ENCODE measurements at places on chromosomes 2 and 18. TPM values are rescaled to one million over a fixed set of nuclear protein-coding genes. Genes with fewer than 3 reads are reported as not detected.

GRCh38 chr2:3313781-3314375, 63.7 kb downstream of the EIPR1 start:
- DNase-seq, result no peak
- H3K36me3 ChIP-seq, result peaks cover 17% of the 10 kb centered on the region
- H3K27ac ChIP-seq, result peak overlapping the region; percentile 30
- H3K4me3 ChIP-seq, result no peak overlapping the region
- peaks cover 7% of the 10 kb centered on the region for H3K4me1 ChIP-seq

GATA6 gene
- total RNA-seq, result 0.21 TPM

REG3G gene
- 0.30 TPM for total RNA-seq

DNA sequence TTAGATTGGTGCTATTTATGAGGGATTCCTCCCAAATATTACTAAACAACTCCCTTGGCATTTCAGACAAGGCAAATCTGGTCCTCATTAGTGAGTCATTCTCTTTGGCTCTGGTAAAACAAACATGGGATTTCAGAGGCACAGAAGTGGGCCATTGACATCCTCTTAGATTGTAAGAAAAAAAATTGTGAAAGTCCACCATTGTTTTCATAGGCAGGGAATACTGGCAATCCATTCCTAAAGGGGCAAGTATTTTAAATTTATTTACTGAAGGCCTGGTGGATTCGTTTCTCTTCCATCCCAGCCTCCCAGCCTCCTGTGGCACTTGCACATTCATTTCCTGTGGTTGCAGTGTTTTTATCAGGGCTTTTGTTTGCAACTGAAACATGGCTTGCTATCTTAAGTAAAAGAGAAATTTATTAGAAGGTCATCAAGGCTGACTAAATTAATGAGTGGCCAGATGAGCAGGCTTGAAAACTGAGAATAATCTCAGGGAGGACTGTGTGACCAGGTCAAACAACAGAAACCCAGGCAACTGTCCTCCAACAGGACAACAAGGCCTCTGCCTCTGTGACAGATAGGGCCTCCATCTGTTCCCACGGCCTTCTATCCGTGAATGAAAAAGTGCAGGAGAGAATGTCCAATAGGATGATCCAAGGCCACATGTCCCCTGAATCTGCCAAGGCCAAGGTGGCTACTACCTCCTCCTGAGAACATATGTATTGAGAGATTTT, 23.1 kb upstream of the TNFAIP6 start:
- H3K27me3 ChIP-seq, result no peaks in the 10 kb centered on the region
- H3K27ac ChIP-seq, result no peak overlapping the region
- no peak overlapping the region for H3K4me3 ChIP-seq

LHCGR gene
- total RNA-seq, result 0.31 TPM

DNA sequence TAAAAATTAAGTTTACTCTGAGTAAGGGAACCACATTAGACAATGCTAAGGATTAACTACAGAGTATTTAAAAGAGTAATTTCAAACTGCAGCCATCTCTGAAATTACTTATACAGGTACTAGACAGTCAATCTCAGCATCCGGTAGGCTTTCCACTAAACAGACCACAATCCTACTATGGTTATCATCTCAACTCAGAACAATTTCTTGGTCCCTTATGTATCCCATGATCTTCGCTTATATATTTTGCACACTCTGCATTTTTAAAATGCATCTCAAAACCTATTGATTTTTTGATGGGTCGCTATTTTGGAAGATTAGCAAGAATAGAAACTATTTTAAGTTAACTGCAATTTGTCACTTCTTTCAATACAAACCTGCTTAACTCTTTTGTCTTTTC, 1.4 kb downstream of the PPP4R1 start:
- DNase-seq, result no peak
- peak overlapping the region; percentile 89 for H3K4me3 ChIP-seq
- peaks cover 13% of the 10 kb centered on the region for H3K36me3 ChIP-seq
- H3K27me3 ChIP-seq, result no peaks in the 10 kb centered on the region
- no peak overlapping the region for H3K27ac ChIP-seq
- H3K4me1 ChIP-seq, result peaks cover 56% of the 10 kb centered on the region

DNA sequence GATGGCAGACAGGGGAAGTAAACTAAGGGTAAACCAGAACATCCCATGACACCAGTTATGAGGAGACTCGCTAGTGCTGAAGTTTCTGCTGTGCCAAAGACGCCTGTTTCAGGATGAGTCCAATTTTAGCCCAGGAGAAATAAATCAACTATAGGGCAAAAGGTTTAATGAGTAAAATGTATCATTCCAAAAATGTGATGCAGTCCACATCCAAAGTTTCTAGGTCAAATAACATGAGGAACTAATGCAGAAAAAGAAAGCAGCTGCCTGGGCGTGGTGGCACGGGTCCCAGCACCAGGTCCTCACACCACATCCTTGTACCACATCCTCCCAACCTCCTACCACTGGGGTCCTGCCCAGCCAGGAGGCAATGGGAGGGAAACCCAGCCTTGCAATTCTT, 126.9 kb upstream of the CTAGE1 start:
- no peak overlapping the region for H3K27ac ChIP-seq
- no peak overlapping the region for H3K4me3 ChIP-seq
- no peak for DNase-seq
- H3K27me3 ChIP-seq, result no peaks in the 10 kb centered on the region
- H3K4me1 ChIP-seq, result peaks cover 19% of the 10 kb centered on the region

- H3K27me3 ChIP-seq, result no peaks in the 10 kb centered on the region
- no peak overlapping the region for H3K27ac ChIP-seq
- H3K36me3 ChIP-seq, result no peaks in the 10 kb centered on the region
Observed at GRCh38 chr2:38380397-38381130, 3.5 kb upstream of the ATL2 start.

HOXD12 gene
- total RNA-seq, result 0.17 TPM

REG3A gene
- not detected for total RNA-seq

DNA sequence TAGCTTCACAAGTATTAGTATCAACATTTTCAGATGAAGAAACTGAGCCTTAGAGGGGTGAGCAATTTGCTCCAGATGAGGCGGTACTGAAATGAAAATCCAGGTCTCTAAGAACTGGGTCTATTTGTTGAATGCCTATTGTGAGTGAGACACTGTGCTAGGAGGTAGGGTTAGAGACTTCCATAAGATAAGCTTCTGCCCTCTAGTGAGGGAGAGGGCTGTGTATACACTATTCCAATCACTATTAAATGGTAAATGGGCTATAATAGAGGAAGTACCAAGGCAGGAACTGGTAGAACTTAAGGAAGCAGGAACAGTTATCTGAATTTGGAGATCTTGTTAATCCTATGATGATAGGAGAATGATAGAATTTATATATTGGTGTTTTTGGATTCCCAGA, 23.6 kb upstream of the GLS start:
- peaks cover 50% of the 10 kb centered on the region for H3K4me1 ChIP-seq
- no peak for DNase-seq
- H3K27ac ChIP-seq, result no peak overlapping the region
- H3K4me3 ChIP-seq, result no peak overlapping the region

- no peak overlapping the region for H3K27ac ChIP-seq
- DNase-seq, result no peak
- peaks cover 7% of the 10 kb centered on the region for H3K4me1 ChIP-seq
- no peaks in the 10 kb centered on the region for H3K27me3 ChIP-seq
Observed at GRCh38 chr2:43007901-43008300, 215.5 kb upstream of the HAAO start.

NTSR2 gene
- total RNA-seq, result not detected

CCDC141 gene
- total RNA-seq, result 8.5 TPM

DNA sequence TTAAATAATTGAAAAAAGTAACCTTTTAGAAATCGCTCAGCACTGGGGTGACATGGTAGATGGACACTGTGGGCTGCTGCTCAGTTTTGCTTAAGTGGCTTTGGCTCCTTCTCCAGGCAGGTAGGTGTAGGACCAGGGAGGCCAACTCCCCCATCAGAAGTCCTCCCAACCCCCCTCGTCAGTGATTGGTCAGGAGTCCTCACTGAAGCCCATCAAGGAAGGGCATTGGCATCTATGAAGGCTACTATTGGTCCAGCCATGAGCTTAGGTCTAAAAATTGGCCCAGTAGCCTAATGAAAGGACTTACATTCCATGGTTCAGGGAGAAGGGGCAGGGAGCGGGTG, 34.7 kb downstream of the ST3GAL5 start:
- H3K4me3 ChIP-seq, result no peak overlapping the region
- no peaks in the 10 kb centered on the region for H3K4me1 ChIP-seq
- H3K27ac ChIP-seq, result no peak overlapping the region
- H3K36me3 ChIP-seq, result no peaks in the 10 kb centered on the region
- no peaks in the 10 kb centered on the region for H3K27me3 ChIP-seq

SULT1C2 gene
- total RNA-seq, result 2.2 TPM

GRCh38 chr2:192197357-192197756, 2.6 kb upstream of the TMEFF2 start:
- no peaks in the 10 kb centered on the region for H3K36me3 ChIP-seq
- peaks cover 57% of the 10 kb centered on the region for H3K27me3 ChIP-seq
- no peak for DNase-seq
- no peak overlapping the region for H3K4me3 ChIP-seq

DNA sequence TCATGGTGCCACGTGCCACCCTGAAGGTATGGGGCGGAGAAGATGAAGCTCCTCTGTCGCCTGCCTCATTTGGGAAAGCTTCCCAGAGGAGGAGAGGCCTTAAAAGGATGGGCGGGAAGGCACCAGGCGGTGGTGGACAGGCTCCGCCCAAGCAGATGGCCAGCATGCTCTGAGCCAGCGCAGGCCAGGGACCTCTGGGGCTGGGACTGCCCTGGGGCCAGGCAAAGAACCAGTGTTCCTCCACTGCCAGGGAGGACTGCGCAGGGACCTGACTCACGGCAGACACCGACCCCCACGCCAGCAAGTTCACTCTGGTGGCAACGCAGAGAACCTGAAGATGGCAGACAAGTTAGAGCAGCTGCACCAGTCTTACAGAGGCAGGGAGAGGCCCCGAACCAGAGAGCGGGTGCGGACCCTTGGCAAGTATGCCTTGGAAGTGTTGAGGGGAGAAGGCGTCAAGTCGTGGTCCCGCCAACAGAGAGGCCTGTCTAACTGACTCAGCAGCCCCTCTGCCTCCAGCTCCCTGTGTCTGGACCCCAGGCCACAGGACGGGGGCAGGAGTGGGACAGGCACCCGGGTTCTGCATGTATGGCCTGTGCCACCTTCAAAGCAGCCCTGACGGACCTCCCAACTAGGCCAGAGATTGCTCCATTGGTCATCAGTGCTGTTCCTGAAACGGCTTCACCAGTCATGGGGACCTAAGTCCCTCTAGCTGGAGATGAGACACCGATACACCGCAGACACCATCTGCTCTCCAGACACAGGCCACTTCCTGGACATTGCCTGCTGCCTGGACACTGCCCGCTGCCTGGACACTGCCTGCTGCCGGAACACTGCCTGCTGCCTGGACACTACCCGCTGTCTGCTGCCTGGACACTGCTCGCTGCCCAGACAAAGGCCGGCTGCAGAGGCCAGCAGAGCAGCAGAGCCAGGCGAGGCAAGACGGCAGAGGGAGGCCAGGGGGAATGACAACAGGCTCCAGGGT, 124.7 kb downstream of the HDAC4 start:
- H3K4me3 ChIP-seq, result no peak overlapping the region
- H3K4me1 ChIP-seq, result peaks cover 41% of the 10 kb centered on the region
- no peaks in the 10 kb centered on the region for H3K36me3 ChIP-seq
- DNase-seq, result no peak

GRCh38 chr2:174699993-174700766, 64.1 kb downstream of the CHRNA1 start:
- no peaks in the 10 kb centered on the region for H3K36me3 ChIP-seq
- H3K27me3 ChIP-seq, result no peaks in the 10 kb centered on the region
- peaks cover 16% of the 10 kb centered on the region for H3K4me1 ChIP-seq

LIMS1 gene
- total RNA-seq, result 50.6 TPM

DNA sequence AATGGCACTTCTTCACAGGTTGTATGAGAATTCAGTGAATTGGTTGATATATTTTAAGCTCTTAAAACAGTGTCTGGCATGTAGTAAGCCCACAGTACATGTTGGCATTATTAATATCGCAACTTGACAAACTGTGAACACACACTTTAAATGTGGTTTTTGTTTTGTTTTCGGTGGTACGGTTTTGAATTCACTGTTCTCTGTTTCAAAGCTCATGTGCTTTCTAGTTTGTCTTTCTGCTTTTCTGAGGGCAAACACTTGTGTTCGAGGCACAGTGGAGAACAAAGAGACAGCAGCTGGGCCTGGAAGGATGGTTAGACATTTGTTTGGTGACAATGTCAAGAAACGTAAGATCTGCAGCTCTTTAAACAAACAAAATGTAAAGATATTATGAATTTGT, 276.5 kb upstream of the MC4R start:
- no peaks in the 10 kb centered on the region for H3K36me3 ChIP-seq
- no peak for DNase-seq
- no peaks in the 10 kb centered on the region for H3K27me3 ChIP-seq
- no peak overlapping the region for H3K4me3 ChIP-seq
- no peak overlapping the region for H3K27ac ChIP-seq
- H3K4me1 ChIP-seq, result peaks cover under 1% of the 10 kb centered on the region

SCYGR4 gene
- not detected for total RNA-seq

CRYGD gene
- 6.3 TPM for total RNA-seq

- DNase-seq, result no peak
- H3K36me3 ChIP-seq, result no peaks in the 10 kb centered on the region
- no peak overlapping the region for H3K4me3 ChIP-seq
- no peaks in the 10 kb centered on the region for H3K4me1 ChIP-seq
- H3K27ac ChIP-seq, result no peak overlapping the region
Observed at GRCh38 chr18:36706134-36706881, 122.5 kb downstream of the TPGS2 start.

DNA sequence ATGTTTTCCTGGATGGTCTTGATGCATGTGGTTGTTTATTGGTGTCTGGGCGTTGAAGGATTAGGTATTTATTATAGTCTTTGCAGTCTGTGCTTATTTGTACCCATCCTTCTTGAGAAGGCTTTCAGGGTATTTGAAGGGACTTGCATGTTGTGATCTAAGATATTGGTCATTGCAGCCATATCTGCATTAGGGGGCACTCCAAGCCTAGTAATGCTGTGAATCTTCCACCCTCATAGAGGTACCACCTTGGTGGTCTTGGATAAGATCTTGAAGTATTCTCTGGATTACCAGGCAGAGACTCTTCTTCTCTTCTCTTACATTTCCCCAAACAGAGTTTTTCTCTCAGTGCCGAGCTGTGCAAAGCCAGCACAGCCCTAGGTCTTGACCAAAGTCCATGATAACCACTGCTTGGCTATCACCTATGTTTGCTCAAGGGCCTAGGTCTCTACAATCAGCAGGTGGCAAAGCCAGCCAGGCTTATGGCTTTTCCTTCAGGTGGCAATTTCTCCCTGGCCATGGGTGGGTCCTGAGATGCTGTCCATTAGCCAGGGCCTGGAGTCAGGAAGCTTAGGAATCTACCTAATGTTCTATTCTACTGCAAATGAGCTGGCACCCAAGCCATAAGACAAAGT, 15.4 kb upstream of the PPP1R1C start:
- H3K27me3 ChIP-seq, result no peaks in the 10 kb centered on the region
- H3K27ac ChIP-seq, result no peak overlapping the region
- no peaks in the 10 kb centered on the region for H3K4me1 ChIP-seq
- DNase-seq, result no peak

- no peak overlapping the region for H3K4me3 ChIP-seq
- DNase-seq, result no peak
- H3K27me3 ChIP-seq, result peaks cover 15% of the 10 kb centered on the region
- peaks cover 51% of the 10 kb centered on the region for H3K4me1 ChIP-seq
- H3K27ac ChIP-seq, result peak overlapping the region; percentile 10
Observed at GRCh38 chr18:79402977-79403722, 7.4 kb downstream of the NFATC1 start.

- H3K4me1 ChIP-seq, result peaks cover 5% of the 10 kb centered on the region
- no peak for DNase-seq
- H3K27ac ChIP-seq, result no peak overlapping the region
Observed at GRCh38 chr18:74661691-74662090, 64.0 kb downstream of the ZNF407 start.

Measured in WTC11 (cell line).